ENCODE measurements at places on chromosomes 6 and 20.

DNA sequence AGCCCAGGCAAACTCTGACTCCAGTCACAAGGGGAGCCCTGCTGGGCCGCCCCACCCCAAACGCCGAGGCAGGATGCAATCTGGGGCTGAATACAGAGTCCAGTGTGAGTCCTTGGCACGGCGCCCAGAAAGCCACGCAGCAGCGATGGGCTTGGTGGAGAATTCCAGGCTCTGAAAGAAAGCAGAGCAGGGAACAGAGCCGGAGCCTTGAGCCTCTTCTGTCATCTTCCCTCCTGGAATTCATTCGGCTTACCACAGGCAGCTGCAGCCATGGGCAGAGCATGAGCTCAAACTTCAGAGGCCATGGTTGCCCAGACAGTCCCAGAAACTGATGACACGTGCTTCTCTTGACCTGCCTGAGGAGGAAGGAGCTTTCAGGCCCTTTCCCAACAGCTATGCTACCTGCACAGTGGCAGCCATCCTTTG lies 441.1 kb upstream of the JARID2 start:
- no peak for DNase-seq

DNA sequence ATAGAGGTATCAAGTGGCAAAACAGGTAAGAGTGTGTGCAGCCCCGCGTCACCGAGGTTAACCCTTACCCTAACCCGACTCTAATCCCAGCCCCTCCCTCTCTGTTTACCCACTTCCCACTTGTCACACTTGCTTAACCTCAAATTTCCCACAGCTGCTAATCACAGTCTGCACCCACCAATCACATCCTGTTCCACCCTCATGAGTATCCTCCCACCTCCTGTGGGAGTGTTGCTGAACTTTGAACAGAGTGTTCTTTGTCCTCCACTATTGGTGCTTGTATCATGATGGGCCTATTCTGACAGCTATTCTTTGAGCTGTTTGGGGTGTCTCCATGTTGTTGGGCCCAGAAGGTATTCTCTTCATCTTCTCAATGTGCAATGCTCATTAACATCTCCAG lies 487.8 kb downstream of the PTPRT start:
- DNase-seq: no peak

DNA sequence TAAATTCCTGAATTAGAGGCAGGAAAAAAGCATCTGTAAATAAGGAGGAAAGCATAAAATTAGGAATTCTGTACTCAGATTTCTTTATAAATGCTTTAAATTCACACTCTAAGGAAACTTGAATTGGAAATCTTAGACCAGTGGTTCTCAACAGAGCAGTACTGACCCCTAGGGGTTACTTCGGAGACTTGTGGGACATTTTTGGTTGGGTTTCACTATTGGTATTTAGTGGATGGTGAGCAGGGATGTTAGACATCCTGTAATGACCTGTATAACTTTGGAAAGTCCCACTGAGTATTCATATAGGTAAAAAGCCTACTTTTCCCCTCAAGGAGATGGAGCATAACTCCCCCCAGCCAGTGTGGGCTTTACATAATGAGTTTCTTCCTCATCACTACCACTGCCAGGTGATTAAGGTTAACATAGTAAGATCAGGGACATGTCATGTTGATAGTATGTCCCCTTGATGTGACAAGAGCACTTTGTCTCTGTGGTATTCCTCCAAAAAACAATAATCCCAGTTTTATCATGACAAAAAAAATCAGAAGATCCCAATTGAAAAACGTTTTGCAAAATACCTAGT lies 31.0 kb downstream of the GLO1 start:
- DNase-seq: no peak

DNA sequence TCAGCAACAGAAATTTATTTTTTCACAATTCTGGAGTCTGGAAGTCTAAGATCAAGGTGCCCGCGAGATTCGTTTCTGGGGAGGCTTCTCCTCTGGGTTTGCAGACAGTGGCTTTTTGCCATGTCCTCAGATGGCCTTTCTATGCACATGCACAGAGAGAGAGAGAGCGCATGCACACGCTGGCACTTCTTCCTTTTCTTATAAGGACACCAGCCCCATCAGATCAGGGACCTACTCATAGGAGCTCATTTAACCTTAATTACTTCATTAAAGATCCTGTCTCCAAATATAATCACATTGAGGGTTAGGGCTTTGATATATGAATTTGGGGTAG lies 260.7 kb upstream of the PLCB4 start:
- no peak for DNase-seq

- DNase-seq: no peak
These were observed 9.0 kb upstream of the MLIP start for GRCh38 chr6:54102238-54102637.

GRCh38 chr6:17353440-17354175 lies 39.8 kb upstream of the CAP2 start:
- no peak for DNase-seq

- DNase-seq: no peak
These were observed 997 bp upstream of the FBXO30 start for GRCh38 chr6:145815309-145816274.

- DNase-seq: no peak
These were observed 100.8 kb downstream of the BFSP1 start for GRCh38 chr20:17430125-17430950.

DNA sequence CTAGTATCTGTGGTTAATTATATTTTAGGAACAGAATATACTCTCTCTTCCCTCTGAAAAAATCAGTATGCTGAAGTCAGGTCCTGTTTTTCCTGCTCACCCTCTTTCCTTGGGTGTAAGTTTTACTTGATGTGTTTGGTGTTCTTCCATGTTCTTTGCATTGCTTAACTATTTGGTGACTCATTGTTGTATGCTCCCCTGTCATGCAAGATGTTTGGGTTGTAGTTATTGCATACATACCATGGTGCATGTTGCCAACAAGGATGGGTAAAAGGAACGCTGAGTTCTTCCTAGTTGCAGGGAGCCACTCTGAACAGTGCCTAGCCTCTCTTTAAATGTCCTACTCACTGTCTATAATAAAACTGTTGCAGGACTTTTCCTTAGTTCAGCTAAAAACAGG lies 207.9 kb upstream of the LAMP5 start:
- DNase-seq: no peak

- DNase-seq: no peak
These were observed 103.6 kb downstream of the ZMYND8 start for GRCh38 chr20:47252879-47253307.

DNA sequence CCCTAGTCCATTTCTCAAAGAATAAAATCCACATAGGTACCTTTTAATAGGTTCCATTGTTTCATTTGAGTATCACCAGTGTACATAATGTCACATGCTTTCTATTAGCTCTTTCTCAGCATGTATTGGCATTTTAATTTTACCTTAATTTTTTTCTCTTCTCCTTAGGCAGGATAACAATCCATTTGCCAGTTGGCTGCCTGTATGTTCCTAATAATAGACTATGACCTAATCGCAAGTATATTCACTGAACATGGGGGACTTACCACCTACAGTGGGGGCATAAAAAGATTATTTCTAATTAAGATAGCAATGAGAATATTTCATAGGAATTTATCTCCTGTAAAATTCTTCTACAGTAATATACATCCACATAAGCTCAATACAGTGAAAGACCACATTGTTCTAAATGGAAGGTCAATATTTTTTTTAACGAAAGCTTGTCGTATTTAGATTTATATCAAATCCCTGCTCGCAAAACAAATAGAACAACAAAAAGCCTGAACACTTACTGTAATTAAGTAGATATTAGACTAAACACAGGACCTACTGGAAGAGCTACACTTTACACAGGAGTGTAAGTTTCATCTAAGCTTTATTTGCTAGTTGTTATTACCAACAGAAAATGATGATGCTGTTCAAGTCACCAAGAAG lies 76.4 kb downstream of the OGFRL1 start:
- DNase-seq: no peak

GRCh38 chr20:20237093-20237959 lies 130.6 kb upstream of the INSM1 start:
- DNase-seq: no peak

DNA sequence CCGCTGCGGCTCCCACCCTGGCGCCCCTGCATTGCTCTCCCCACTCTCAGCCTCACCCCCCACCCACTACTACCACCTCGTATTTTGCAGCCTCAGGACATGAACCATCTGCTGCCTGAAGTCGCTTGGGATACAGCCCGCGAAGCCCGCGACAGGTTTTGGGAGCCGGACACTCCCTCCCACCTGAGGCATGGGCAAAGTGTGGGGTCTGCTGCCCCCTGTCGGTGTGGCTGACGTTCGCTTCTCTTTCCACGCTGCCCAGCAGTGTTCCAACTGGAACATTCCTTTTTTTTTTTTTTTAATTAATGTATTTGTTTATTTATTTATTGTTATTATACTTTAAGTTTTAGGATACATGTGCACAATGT lies 15.3 kb upstream of the LPA start:
- DNase-seq: no peak

DNA sequence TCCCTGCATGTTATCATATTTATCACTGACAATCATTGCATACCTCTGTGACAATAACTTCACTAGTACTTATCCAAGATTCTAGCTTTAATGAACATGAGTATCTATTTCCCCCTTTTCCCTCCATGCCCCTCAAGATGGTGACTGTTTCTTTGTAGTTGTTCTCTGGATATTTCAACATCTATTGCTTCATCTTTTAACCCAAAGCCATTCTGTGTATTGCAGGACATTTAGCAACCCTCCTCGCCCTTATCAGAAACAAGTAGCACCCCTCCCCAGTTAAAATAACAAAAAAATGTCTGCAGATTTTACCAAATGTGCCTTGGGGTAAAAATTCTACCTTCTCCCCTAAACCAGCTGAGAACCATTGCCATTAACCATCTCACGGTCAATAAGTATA lies 979.8 kb upstream of the MANEA start:
- no peak for DNase-seq

DNA sequence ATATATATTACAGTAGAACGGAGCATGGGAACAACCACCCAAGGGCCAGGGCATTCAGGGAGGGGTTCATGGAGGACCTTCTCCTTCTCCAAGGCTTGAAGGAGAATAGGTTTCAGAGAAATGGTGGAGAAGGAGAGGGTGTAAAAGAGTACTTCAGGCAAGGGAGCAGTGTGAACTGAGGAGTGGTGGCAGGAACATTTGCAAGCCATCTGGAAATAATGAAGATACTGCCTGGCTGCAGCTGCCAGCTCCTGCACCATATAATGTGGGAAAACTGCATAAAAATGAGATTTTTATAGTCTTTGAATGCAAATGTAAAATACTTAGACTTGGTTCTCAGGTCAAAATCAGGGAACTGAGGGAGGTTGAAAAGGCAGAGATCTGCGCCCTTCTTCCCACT lies 9.6 kb upstream of the DEFB121 start:
- DNase-seq: no peak

GRCh38 chr6:2807342-2808090 lies 34.1 kb downstream of the SERPINB1 start:
- DNase-seq: no peak

- no peak for DNase-seq
These were observed 646.0 kb upstream of the MARCKS start for GRCh38 chr6:113211170-113211569.

DNA sequence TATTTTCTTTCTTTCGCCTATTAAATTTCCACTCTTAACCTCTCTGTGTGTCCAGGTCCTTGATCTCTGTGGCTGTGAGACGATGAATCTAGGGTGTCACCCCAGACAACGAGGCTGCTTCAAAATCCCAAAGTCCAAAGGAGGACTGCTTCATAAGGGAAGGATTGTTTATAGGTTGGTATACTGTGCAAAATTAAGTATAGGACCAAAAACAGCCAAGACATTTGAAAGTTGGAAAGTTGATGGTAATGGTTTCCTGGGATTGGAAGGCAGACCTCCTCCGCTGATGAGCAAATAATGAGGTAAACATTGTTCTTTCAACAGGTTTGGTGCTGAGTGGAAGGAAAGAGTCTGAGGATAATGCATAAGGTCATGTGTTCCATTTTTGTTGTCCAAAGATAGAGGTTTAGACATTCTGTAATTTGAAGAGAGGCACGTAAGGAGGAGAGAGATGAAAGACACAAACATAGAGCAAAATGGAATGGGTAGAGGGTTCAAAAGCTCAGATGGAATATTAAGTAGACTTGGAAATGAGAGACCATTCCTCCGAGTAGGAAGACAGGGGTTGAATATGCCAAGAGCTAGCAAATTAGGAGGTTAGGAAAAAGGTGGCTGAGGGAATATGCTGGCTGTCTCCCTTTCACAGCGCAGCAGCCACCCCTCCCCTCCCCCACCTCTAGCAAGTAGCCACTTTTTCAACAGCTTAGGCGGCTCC lies 24.8 kb downstream of the ZNF311 start:
- no peak for DNase-seq

- no peak for DNase-seq
These were observed 115.3 kb upstream of the ESR1 start for GRCh38 chr6:151692216-151692615.

- no peak for DNase-seq
These were observed 12.3 kb upstream of the ASF1A start for GRCh38 chr6:118881440-118882313.

GRCh38 chr6:95496769-95497426 lies 80.4 kb upstream of the MANEA start:
- no peak for DNase-seq

DNA sequence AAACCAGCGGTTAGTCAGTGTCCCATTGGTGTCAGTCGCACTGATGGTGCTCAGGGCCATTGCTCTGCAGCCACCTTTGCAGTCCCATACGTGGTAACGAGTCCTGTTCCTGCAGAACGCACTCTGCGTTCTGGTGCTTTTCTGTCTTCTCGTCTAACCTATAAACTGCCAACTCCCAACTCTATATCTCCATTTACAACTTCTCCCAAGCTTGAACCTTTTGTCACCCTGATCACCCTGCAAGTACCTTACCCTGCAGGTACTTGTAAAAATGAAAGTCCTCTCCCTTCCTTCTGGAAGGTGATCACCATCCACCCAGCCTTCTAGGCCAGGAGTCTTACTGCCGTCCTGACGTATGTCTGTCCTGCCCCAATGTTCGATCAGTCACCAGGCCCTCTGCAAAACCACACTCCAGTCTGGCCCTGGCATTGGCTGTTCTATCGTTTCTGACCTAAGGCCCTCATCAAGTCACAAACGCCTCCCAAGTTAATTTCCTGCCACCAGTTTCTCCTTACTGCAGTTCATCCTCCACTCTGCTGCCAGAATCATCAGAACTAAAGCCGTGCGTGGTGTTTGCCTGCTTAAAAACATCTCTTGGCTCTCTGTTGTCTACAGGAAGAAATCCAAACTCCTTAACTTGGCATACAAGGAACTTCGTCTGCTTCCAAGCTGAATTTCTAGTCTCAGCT lies 7.9 kb downstream of the RREB1 start:
- DNase-seq: no peak

- no peak for DNase-seq
These were observed 33.9 kb upstream of the HS3ST5 start for GRCh38 chr6:114376611-114377175.

GRCh38 chr6:75480425-75480824 lies 13.2 kb downstream of the FILIP1 start:
- no peak for DNase-seq

DNA sequence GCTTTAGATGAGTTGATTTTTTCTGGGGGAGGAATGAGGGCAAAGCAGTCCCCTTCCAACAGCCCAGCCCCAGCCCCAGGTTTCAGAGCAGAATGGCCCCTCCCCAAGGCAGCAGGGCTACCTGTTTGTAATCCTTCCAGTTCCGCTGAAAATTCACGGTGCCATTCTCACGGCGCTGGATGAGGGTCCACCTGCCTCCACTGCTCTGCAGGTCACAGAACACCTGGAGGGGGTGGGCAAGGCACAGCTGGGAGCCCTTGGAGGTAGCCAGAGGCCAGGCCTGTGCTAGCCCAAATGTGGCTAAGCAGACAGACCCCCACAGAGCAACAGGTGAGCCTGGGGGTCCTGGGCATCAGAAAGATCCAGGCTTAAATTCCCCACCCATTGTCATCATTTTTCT lies 36.5 kb downstream of the ANGPT4 start:
- DNase-seq: no peak

GRCh38 chr6:85792254-85792653 lies 149.6 kb upstream of the SYNCRIP start:
- DNase-seq: no peak

Data from activated naive CD8-positive, alpha-beta T cell treated with anti-CD3 and anti-CD28 coated beads, Interleukin-2, amount 50 U/mL, for 16 hours (primary cell).